ENCODE measurements at places on chromosomes 12 and 14.

GRCh38 chr14:72958548-72958947 lies 32.3 kb downstream of the DCAF4 start:
- DNase-seq, result no peak

DNA sequence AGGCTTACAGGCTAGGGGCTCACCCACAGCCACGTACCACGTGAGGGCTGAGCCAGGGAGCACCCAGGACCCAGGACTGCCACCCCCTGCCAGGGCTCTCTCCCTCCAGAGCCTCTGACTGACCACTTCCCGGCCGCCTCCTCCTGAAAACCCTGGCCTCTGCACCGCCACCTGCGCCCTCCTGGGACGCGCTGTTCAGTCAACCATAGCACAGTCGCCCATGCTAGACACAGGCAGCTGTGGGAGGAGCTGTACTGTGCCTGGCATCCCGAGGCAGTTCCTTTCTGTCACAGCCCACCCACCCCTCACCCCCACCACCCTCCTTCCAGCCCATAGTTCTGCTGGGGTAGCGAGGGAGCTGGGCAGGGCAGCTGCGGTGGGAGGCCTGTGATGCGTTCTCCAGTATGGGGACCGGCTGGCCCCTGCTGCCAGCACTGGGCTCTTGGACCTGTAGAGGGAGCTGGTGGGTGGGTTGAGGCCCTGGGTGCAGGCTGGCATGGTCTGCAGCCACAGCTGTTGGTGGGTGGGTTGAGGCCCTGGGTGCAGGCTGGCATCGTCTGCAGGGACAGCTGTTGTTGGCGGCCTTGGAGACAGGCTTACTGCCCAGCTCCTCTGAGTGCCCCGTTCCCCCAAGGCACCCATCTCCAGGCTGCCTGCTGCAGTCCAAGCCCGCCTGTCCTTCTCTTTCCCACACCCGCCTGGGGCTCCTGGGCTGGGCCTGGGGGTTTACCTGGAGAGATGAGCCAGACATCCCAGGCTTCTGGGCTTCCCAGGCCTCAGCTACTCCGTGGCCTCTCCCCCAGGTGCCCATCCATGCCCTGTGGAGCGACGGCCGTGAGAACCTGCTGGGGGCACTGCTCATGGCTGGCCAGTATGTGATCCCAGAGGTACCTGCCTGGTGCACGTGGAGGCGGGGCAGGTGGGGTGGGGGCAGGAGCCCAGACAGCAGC lies 11.5 kb downstream of the ASPG start:
- no peak for DNase-seq

DNA sequence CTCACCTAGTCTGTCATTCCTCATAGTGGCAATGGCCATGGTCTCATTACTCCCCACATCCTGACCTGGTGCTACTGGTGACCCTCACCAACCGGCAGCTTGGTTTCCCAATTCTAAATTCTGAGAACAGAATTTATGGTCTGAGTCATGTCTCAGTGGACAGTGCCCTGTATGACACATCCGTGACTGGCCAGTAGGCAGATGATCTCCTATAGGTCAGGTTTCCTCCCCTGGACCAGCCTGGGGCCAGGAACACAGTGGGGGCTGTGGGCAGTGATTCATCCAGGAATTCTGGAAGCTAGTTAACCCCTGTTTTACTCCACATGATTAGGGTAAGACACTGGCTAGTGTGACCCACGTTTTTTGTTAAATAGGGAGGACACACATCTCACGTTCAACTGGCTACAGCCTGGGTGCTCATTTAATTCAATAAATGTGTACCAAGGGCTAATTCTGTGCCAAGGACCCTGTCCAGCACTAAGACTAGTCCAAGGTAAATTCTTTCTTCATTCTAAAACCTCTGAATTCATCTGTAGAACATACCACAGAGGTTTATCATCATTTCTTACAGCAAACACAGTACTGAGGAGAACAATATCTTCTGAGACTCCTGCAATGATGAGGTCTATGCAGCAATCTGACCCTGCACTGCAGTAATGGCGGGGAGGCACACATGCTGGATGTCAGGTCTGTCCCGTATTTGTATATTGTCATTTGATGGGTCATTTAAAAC lies 249.6 kb upstream of the TBX3 start:
- DNase-seq, result no peak

DNA sequence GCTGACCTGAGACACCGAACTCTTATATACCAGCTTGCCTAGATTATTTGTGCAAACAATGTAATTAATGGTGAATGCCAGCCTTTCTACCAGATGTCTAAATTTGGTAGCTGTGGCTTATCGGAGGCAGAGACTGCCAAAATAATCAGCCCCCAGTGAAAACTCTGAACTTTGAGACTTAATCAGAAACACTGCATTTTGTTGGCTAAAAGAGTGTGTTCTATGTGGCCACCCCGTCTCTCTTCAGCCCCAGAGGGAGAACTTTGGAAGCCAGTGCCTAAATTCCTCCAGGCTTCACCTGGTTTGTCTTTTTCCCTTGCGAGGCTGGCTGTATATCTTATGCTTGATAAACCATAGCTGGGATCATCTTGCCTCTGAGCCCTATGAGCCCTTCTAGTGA lies 90.1 kb downstream of the LMNTD1 start:
- no peak for DNase-seq

DNA sequence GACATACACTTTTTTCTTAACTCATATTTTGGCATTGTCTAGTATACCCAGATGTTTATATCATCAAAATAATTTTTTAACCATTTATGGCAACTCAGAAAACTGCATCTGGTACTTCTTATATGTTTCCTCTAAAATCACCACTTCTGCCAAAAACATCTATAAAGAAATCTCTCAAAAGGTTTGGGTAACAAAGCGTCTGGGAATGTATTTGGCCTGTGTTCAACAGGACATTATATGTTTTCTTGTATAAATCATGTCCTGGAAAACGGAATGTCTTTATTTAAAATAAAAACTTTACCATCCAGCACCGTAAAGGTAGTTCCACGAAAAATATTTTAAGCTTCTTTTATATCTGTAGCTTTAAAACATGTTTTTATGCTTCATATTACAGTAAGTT lies 36.1 kb upstream of the FBLN5 start:
- DNase-seq, result no peak

GRCh38 chr12:30794591-30795409 lies 40.0 kb upstream of the CAPRIN2 start:
- no peak for DNase-seq

- no peak for DNase-seq
Observed at GRCh38 chr12:65943388-65944137, 119.3 kb downstream of the HMGA2 start.

DNA sequence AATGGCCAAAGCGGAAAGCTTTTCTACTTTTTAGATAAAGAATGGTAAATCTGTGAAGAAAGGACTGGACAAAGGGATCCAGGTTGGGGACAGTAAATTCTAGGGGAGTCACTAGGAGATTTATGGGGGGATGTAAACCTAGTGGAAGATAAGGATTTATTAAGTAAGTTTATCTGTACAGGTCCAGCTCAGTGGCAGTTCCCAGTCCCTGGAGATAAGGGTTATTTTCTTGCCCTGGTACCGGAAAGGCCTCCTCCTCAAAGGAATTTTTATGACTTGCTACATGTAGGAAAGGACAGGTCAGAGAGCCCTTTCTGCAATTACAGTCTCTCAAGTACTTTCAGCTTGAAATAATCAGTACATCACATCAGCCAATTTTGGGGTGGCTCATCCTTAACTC lies 72.6 kb upstream of the BICD1 start:
- no peak for DNase-seq

DNA sequence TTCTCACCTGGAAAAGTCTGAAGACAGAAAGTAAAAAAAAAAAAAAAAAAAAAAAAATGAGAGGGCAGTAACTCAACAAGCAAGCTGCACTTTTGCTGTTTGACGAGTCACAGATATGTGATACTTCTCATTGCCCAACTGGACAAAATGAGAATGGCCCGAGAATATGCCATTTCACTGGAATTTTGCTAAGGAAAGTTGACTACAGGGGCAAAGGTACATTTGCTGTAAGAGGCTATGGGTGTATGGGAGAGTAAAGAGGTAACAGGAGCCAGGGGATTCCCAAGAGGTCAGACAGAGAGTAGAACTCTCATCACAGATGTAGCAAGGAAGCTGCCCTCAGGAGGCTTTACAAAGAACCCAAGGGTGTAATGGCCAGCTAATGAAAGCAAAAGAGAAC lies 22.9 kb downstream of the KIF21A start:
- DNase-seq, result no peak

- DNase-seq, result peak; percentile 64
Observed at GRCh38 chr12:88035271-88035906, 6.2 kb upstream of the C12orf50 start.

DNA sequence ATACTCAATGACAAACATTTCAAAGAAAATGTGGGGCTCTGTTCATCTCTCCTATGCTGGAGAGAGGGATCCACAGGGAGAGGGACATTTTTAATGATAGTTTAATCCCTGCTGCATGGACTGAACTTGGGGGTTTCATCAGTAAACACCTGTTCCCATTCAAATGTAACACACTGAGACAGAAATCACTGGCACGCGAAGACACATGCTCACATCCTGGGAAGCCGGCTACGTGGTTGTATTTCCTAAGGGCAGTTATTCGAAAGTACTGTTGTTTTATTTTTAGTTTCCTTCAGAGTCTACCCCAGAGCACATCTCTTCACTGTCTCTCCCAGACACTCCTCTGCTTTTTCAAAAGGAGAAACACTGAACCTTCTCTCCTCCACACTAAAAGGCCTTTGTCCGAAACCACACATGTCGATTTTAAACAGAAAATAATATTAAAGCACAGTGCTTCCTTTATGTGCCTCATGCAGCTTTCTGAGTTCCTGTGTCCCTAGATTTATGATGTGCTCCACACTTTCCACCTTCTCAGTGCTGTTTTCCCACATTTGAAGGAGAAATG lies 52.8 kb downstream of the PTHLH start:
- no peak for DNase-seq

GRCh38 chr14:30221546-30221945 lies 293.9 kb upstream of the PRKD1 start:
- no peak for DNase-seq

DNA sequence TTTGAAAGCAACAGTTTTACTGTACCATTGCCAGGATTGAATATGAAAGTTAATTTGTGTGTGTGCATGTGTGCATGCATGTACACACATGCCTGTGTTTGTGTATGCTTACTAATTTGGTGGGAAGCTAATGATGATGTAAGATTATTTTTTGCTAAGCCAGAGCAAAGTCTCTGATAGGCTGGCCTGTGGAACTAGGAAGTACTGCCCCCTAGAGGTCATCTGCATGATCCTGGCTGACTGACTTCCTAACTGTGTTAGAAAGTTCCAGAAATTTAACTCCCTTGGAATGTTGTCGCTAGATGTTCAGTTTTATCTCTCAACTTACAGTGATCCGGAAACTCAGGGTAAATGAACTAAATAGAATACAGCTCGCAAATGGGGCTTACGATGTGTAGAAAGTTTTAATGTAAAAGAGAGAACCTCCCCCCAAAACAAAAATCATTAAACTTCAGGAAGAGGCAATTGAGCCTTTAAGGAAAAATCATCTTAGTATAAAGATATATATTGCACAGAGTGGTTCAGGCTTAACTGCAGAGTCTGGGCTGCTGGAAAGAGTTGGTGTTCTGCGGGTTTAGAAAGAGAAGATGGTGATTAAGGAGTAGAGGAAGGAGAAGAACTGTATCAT lies 34.3 kb upstream of the SLC38A1 start:
- DNase-seq, result peak; percentile 15

DNA sequence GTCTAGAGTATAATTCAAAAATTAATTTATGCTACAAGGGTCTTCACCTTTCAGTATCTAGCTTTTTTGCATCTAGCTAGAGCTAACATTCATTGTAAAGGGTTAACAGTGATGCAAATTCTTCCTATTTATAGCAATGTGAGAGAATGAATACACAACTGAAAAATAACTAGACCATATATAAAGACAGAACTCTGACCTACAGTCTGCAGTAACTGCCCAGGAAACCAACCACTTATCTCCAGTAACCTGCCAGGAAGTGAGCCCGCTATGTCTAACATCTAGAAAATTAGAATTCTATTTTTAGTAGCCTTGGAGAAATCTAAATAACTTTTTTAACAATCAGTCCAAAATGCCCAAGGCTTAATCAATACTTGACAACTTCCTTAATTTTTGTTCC lies 1021.9 kb downstream of the LRFN5 start:
- DNase-seq, result no peak

- DNase-seq, result no peak
Observed at GRCh38 chr14:56046546-56046945, 71.7 kb upstream of the PELI2 start.

- DNase-seq, result no peak
Observed at GRCh38 chr12:32532422-32532821, 133.1 kb downstream of the FGD4 start.

GRCh38 chr12:131620946-131621681 lies 89.8 kb upstream of the SFSWAP start:
- no peak for DNase-seq

DNA sequence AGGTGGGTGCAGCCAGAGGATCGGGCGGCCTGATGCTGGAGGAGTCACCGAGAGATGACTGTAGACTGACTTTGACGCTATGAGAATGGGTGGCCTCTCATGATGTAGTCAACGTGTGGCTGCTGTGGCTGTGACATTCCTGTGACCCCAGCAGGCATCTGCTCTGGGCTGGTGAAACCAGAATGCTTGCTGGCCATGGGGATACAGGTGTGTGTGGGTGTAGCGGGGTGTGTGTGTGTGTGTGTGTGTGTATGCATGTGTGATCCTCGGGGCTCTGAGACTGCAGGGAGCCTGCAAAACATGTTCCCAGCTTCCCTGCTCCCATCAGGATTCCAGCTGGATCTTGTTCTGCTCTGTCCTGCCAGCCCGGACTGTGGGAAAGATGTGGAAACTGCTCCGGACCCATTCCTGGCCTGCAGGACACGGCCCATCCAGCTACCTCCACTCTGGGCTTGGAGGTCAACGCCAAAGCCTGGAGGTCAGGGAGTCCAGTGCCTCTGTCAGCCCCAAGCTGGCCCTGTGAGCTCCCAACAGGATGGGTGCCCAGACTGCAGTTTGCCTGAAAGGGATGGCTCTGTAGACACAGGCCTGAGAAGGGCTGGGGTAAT lies 18.8 kb upstream of the HHIPL1 start:
- DNase-seq, result no peak

DNA sequence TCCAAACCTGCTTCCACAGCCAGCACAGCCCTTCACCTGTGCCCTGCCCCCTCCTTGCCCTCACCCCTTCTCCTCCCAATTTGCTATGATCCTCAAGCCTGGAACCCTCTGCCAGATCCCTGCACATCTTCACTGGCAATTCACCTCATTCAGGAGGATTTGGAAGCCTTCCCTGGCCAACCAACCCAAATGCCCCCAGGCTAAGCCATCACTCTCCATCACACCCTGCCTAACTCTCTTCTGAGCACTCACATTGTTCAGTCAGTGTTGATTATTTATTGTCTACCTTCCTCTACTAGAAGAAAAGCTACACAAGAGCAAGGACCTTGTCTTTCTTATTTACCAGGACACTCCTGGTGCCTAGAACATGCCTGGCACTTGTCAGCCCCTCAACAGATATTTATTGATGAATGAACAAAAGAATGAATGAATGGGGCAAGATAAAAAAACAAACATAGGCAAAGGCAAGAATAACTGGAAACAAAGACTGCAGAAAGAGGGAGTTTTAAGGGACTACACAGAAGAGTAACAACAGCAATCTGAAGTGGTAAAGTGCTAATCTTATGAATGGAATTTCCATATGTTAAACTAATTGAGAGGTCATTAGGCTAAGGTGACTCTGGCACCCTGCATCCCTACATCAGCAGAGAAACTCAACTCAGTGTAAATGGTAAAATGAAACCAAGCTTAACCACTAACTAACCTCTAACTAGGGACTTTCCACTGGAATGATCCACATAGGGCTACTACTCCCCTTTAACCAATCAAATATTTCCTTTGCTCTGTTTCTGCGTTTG lies 33.4 kb downstream of the TMTC1 start:
- no peak for DNase-seq

Measured in stimulated activated CD4-positive, alpha-beta T cell treated with anti-CD3 and anti-CD28 coated beads, TNF-alpha, amount 100 ng/mL, for 1 hour (primary cell).